ENCODE measurements at places on chromosomes 3 and 15.

DNA sequence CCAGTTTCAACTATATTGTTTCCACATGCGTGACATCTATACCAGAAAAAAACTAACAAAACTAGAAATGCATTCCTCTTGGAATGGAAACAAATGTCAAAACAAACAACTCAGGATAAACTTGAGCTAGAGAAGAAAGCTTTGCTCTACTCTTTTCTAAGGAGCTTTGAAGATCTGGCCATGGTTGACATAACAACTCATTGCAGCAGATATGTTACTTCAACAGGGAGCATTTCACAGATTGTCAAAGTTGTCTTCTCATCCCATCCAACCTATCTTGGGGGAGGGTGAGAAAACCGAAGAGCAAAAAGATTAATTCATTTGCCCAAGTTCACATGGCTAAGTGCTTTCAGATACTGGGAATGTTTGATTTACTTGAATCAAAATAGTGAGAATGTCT lies 484.4 kb downstream of the CNTN4 start:
- no peak for DNase-seq

DNA sequence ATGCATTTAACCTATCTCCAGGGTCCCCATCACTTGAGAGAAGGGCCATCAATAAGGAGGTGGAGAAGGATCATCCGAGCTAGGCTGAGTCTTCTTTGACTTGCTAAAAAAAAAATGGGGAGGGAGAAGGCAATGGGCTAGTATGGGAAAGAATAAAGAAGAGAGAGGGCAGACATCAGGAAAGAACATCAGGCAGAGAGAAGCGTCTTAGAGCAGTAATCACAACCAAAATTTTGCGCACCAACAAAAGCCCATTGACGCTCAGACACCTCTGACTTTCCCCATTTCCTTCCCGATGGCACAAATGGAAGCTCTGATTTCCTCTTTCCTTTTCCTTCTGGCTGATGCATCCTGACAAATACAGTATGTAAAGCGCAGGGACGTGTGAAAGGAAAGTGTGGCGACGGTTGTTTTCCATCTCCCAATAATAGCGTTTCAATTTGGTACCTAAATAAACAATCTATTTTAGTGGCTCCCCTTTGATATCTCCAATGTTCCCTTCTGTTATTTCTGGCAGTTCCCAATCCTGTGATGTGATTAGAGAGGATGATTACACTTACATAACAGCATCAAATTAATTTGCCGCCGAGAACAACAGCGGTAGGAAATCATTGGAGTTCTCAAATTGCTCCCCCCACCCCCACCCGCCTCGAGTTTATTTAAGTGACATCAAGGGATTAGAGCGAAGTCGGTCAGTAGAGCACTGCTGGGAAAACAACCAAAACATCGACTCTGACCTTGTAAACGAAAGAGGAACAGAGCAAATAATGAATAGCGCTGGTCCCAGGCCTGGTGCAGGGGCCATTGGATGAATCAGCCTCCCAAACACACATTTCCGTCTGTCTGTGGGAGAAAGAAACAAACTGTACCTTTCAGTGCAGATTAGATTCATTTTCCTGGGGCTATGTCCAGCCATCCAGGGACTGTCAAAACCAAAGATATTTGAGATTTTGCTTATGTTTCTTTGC lies 273.3 kb upstream of the ICE2 start:
- DNase-seq = no peak

DNA sequence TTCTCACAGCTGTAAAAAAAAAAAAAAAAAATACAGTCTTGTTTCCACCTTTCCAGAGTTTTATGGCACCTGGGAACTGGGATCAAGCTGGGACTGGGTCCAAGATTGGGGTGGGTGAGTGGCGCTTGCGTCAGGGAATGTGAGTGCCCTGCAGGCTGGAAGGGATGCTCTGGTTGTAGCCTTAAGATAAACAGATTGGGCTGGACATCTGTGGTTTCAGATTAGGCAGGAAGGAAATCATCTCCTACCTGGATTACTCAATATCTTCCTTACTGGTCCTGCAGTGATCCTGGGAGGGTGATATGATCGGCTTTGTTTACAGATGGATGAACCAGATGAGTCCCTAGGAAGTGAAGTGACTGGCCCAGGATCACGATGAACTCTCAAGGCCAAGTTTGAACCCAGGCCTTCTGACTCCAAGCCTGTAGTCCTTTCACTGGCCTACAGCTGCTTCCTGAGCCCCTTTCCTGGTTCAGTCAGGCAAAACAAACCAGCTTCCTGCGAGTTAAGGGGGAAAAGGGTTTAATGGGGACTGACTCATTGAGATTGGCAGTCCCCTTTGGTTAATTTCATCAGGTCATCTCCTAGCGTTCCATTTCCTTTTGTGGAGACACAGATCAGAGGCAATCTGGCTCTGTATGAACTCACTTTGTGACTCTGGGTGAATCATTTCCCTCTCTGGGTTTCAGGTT lies 179.8 kb downstream of the THSD4 start:
- no peak for DNase-seq

GRCh38 chr3:115517457-115518050 lies 105.8 kb upstream of the GAP43 start:
- DNase-seq = no peak

GRCh38 chr3:27354588-27355203 lies 14.5 kb downstream of the NEK10 start:
- no peak for DNase-seq

DNA sequence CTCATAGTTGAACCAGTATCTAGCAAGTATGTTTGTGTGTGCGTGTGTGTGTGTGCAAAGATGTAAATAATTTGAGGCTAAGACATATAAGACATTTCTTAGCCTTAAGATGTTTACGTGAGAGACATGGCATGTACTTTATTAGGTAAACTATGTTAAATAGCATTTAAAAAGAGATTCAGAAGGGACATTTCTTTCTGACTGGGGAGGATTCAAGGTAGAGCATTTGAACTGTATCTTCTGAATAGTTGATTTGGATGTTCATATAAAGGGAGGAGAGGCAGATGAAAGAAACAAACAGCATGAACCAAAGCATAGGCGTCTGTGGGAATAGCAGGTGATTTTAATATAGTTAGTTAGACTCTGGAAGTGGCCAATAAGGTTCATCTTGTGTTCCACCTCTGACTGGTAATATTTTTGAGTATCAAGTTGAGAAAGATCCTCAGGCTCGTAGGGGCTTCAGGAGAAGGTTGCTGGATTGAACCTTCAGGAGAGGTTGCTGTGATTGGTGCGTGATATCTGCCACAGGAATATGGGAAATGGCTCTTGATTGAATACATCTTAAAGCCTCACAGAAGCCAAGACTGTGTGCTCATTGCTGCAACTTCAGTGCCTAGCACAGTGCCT lies 12.6 kb downstream of the NFKBIZ start:
- no peak for DNase-seq

Measured in CD4-positive, alpha-beta T cell treated with Interleukin-4 for 1 hour (primary cell).